Right kidney (tissue), 9 donors: ENCODE measurements at places on chromosomes 2 and 18.

DNA sequence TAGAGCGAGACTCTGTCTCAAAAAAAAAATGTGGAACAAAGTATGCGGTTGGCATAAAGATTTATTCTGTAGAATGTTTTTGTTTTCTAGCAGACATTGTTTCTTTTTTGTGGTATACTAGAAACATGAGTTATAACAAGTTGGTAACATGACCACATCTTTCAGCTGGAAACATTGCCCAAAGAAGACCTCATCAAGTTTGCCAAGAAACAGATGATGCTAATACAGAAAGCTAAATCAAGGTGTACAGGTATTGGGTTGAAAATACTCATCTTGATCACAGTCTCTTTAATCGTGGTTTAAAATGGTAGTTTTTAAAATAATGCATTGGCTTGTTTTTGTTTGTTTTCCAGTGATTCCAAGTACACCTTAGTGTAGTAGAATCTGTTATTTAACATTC lies 1.9 kb downstream of the GCC2 start:
- DNase-seq, result no peak

- DNase-seq, result no peak
Observed at GRCh38 chr18:58004317-58004716, 39.7 kb upstream of the NEDD4L start.

DNA sequence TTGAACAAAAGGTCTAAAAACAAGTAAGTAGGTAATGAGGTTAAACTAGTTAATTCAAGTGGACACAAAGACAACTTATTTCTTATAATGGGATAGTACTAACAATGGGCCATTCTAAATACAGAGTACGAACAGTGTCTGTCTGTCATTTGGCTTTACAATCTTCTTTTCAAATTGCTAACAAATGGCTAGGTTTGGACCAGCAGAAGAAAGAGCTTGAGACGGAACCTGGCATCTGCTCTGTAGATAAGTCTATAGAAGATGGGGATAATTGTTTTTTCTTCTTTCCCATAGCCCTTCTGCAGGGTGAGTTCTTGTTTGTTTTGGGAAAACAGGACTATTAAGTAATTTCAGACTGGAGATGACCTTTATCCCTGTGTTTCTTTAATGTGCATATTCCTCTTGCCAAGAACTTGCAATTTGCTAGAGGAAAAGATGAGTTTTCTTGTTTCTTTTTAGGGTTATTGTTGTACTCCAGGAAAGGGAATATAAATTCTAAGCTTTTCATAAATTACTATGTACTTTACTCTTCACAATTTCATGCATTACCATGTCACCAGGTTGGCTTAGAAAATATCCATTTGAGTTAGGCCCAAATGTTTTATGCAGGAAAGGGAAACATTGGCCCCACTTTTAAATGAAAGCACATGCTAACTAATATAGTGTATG lies 500.5 kb upstream of the SYT4 start:
- DNase-seq, result no peak

GRCh38 chr2:39483534-39483933 lies 46.4 kb upstream of the MAP4K3 start:
- DNase-seq, result no peak

GRCh38 chr2:24826773-24827145 lies 33.5 kb downstream of the CENPO start:
- DNase-seq, result no peak

DNA sequence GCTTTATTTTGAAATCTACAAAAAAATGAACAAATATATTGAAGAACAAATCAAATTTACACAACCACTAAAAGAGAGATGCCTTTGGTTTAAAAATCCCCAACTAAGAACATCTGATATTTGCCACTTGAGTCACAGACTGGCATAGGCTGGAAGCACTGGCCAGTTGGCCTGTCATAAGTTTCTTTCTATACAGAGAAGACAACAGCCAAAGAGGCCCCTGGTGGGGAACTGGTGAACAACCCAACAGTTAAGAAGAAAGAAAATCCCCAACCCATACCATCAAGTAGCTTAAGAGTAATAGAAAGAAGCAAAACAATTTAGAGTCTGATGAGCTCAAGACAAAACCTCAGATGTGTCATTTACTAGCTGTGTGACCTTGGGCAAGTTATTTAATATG lies 45.5 kb downstream of the OSR1 start:
- no peak for DNase-seq

DNA sequence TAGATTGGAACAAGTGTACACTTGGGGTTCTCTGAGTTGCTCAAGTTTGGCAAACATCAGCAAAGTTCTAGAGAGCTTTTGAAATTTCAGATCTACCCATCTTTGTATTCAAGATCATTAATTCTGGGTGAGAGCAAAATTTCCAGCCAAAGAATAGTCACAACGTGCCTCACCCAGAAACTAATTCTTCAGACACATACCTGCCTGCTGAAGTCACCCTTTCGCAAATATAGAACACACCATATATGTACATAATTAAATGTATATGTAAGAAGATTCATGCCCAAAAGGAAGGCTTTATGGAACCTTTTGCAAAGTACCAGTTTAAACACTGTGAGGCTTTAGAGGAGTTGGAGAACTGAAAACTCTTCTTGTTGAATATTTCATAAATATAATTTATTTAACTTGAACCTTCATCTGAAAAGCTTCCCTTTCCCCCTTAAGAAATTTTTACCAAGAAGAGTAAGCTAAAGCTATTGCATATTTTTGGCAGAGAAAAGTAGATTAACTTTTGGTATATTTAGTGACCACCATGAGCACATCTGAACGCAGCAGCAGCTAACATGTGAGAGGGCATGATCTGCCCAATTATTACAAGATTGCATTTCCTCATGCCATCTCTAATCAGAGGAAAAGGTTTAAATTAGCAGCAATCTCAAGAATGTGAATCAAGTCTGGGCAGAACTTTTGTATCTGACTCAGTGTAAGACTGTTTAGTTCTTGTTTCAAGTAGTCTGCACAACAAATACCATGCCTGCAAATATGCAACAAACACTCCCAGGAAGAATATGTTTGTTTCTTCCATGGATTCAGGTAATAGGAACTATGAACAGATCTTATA lies 8.2 kb downstream of the RND3 start:
- no peak for DNase-seq

- no peak for DNase-seq
Observed at GRCh38 chr18:5389356-5389755, 93.8 kb upstream of the ZBTB14 start.

DNA sequence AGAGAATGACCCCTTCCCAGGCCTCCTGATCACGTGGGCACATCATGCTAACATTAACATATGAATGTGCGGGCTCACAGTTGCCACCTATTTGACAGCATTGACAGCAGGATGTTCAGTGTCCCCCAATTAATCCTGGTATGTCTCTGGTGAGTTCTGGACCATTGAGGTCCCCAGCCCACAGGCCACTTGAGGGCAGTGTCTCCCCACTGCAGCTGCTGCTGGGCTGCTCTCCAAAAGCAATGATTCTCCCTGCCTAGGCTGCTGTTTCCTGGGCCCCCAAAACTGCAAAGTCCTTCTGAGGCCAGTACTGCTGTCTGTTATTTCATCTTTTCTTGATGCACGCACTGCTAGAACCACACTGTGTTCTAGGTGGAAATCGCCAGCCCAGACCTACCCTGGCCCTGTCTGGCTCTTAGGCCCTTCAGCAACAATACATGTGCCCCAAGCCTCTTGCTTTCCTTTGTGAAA lies 52.7 kb upstream of the MAPK4 start:
- peak; percentile 51 for DNase-seq

GRCh38 chr2:40344364-40344763 lies 107.5 kb downstream of the SLC8A1 start:
- DNase-seq, result no peak

DNA sequence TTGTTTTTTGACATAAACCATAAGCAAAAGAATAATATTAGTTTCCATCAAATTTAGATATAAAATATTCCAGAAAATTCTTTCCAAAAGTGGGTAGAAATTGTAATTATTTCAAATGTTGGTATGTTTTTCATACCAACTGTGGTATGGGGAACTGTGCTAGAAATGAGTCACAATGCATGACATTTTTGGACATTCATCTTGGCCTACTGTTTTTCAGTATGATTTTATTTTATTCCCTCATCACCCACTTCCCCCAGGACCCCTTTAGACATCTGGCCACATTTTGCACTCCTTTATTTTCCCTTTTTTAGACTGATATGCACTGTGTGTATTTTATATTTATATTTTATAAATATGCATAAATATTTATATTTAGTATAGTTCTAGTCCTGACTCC lies 97.1 kb downstream of the DPP4 start:
- DNase-seq, result no peak

DNA sequence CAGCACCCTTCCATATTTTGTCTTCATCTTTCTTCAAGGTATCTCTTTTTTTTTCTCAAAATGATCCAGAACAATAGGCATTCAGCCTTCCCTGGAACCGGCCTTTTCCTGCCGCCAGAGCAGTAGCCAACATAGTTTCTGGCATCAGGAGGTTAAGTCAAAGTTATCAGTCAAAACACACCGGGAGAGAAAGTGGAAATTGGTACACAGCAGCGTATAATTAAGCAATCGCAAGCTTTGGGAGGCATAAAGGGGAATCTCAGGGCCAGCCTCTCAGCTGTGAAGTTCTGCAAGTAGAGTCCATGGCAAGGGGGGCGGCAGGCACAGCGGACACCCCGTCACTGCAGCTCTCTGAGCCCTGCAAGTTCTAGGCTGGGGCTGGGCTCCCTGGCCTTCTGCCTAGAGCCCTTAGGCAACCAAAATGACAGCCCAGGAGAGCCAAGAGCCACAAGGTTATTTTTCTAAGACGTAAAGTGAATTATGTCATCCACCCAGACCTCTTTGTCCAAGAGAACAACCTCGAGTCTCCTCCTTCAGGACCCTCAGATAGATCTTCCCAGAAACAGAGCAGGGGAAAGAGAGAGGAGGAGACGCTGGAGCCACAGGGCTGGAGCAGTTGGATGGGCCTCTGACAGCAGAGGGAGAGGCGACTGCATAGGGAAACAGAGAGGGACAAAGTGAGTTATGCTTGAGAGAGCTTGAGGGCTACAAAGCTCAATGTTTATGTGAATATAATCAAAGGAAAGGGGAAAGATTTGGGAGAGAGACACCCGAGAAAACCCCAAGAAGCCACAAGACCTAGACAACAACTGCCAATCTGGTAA lies 114.7 kb downstream of the BCL2L11 start:
- DNase-seq, result no peak
